ENCODE measurements at places on chromosomes 5 and 9. TPM values are rescaled to one million over a fixed set of nuclear protein-coding genes. Genes with fewer than 3 reads are reported as not detected.

The TGFBI gene
- total RNA-seq, result 66.5 TPM

The CENPH gene
- 3.6 TPM for total RNA-seq

The DRD1 gene
- not detected for total RNA-seq

The ANKHD1 gene
- 57.2 TPM for total RNA-seq

GRCh38 chr5:133242221-133242835 lies 190.5 kb downstream of the HSPA4 start:
- DNase-seq, result peak; percentile 31

DNA sequence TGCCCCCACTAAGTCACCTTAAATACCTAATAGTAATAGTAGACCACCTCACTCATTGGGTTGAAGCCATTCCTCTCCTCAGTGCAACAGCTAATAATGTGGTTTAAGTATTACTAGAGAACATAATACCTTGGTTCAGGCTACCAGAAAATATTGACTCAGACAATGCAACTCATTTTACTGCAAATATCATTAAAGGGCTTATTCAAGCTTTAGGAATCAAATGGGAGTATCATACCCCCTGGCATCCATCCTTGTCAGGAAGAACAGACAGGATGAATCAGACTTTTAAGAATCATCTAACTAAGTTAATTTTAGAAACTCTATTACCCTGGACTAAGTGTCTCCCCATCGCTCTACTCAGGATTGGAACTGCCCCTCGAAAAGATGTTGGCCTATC lies 6.8 kb upstream of the RNF180 start:
- no peak for DNase-seq

DNA sequence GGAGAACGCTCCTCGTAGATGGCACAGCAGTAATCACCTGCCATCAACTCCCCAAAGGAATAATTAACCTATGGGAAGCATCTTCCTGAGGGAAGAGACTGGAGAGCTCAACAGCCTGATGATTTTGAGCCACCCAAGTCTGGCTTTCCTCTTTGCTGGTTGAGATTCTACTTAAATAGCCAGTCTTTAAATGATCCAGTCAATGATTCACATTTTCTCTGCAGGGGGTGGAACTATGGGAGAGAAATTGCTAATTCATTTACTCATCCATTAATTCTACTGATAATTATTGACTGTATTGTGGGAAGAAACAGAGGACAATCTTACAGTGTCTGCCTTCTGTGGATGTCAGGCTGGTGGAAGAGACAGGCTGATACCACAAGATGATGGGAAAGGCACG lies 355.0 kb upstream of the PANK3 start:
- DNase-seq, result no peak

GRCh38 chr9:111949919-111950318 lies 53.3 kb downstream of the UGCG start:
- DNase-seq, result no peak

GRCh38 chr5:99088309-99088708 lies 159.5 kb upstream of the CHD1 start:
- no peak for DNase-seq

DNA sequence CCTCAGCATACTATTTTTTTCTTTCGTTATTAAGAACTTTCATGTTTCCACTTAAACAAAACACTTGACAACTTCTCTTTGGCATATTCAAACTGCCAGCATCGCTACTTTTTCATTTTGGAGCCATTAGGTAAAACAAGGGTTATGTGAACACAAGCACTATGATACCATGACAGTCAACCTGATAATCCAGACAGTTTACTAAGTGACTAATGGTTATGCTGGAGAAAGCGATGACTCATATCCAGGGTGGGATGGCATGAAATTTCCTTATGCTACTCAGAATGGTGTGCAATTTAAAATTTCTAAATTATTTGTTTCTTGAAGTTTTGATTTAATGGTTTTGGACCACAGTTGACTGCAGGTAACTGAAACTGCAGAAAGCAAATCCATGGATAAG lies 29.9 kb upstream of the PRSS3 start:
- DNase-seq, result no peak

GRCh38 chr5:157175071-157175612 lies 5.5 kb upstream of the ITK start:
- DNase-seq, result no peak

DNA sequence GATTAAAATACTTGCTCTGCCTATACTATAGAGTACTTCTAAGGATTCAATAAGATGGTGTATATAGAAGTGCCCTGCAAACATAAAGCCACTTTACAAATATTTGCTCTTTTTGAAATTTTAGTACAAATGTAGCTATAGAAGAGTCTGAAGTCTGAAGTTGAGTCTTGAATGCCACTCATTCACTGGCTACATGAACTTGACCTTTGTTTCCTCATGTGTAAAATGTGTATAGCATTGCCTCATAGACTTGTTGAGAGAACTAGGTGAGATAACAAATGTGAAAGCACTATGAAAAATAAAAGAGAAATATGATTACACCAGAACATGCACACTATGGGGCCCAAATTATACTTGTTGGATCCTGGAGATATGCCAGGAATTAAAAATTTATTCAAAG lies 244.7 kb downstream of the SEC61B start:
- no peak for DNase-seq

DNA sequence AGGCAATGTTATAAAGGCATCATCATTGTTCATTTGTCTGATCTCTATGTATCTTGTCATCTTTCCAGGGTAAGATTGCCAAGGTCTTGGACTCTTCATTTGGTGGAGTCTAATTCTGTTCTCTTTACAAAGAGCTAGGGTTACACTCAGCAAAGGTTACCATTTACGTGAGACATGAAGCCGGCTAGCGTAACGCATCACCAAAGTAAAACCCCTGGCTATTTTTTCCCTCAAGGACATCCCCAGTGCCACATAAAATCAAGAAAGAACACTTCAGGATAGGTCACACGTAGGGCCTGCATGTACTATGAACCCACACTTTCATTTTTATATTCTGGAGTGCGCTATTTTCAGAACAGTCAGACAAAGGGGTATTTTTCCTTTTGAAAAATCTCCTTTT lies 20.0 kb upstream of the MYOT start:
- DNase-seq, result no peak

GRCh38 chr5:7391814-7392692 lies 3.9 kb upstream of the ADCY2 start:
- no peak for DNase-seq

DNA sequence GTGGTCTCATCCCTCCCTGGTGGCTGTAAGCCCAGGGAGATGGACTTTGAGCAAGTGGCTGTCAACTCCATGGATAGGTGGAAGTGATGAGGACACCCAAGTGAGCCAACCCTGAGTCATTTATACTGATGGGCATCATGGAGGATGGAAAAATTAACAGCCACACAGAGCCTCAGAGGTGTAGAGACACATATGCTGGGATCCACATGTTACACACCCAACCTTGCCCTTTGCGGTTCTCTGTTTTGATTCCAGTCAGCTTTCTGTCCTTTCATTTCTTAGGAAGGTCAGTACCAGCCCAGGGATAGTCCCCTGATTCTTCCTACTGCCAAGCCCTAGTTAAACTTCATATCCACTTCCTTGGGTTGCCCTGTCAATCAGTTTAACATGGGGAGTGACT lies 51.9 kb downstream of the PSAT1 start:
- no peak for DNase-seq

DNA sequence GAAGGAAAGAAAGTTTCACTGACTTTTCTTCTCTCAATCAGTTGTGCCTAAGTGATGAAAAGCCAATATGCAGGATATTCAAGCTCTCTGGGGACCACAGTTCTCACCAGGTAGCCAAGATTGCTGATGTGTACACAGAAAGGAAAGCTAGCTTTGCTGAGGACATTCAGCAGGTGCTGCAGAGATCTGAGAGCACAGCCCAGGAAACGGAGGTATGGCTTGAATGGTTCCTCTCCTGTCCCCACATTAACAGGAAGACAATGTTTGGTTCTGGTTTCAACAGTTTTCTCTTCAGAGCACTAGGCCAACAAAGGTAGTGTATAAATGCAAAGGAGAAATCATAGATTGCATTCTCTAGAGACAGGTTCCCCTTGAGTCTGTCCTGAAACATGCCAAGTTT lies 69.6 kb downstream of the PTPDC1 start:
- no peak for DNase-seq

GRCh38 chr5:83744821-83745220 lies 24.2 kb upstream of the HAPLN1 start:
- no peak for DNase-seq

Measured in Right ventricle myocardium inferior (tissue), 1 donor.